ENCODE measurements at places on chromosomes 12 and 14. TPM values are rescaled to one million over a fixed set of nuclear protein-coding genes. Genes with fewer than 3 reads are reported as not detected.

Gene PMEL
- total RNA-seq, result 0.52 TPM

Gene RASSF8
- total RNA-seq, result 29.7 TPM

Gene MBD6
- total RNA-seq, result 2.6 TPM

Gene TEX22
- total RNA-seq, result under 0.01 TPM

Gene BIN2
- 3.1 TPM for total RNA-seq

Gene PSMB11
- total RNA-seq, result not detected

Gene TCL1B
- total RNA-seq, result 1.0 TPM

Gene CLEC2A
- not detected for total RNA-seq

Gene HPD
- total RNA-seq, result not detected

Gene GZMH
- not detected for total RNA-seq

Gene PRPH
- 2.6 TPM for total RNA-seq

Gene NELL2
- 1.0 TPM for total RNA-seq

Gene INHBE
- total RNA-seq, result 1.0 TPM

Gene PA2G4
- 53.8 TPM for total RNA-seq

Gene CLEC1A
- total RNA-seq, result 1.0 TPM

Gene REM2
- under 0.01 TPM for total RNA-seq

Gene STON2
- total RNA-seq, result 30.8 TPM

Gene GOLT1B
- total RNA-seq, result 27.1 TPM

Gene ZNF705A
- not detected for total RNA-seq

Gene TROAP
- 3.1 TPM for total RNA-seq

Gene BDKRB1
- not detected for total RNA-seq

Gene MYL2
- total RNA-seq, result 140 TPM

Data from skeletal muscle tissue (tissue), 5 donors.